Activated naive CD4-positive, alpha-beta T cell treated with anti-CD3 and anti-CD28 coated beads, Interleukin-2, amount 50 U/mL, for 72 hours (primary cell): ENCODE measurements at places on chromosomes 16 and 17.

DNA sequence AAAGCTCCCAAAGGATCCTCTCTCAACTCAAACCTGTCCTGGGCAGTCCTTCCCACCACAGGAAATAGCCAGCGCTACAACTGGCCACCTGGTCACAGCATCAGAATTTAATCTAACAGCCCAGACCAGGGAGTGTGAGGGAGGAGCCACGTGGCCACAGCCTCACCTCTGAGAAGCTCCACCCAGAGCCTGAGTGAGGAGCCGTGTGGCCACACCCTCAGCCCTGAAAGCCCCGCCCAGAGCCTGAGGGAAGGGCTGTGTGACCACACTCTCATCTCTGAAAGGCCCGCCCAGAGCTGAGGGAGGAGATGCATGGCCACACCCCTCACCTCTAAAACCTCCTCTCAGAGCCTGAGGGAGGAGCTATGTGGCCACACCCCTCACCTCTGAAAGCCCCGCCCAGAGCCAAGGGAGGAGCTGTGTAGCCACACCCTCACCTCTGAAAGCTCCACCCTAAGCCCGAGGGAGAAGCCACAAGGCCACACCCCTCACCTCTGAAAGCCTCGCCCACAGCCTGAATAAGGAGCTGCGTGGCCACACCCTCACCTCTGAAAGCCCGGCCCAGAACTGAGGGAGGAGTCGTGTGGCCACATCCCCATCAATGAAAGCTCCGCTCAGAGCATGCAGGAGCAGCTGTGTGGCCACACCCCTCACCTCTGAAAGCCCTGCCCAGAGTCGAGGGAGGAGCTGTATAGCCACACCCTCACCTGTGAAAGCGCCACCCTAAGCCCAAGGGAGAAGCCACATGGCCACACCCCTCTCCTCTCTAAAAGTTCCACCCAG, 28.6 kb downstream of the SLC38A8 start:
- DNase-seq: peak; percentile 71

DNA sequence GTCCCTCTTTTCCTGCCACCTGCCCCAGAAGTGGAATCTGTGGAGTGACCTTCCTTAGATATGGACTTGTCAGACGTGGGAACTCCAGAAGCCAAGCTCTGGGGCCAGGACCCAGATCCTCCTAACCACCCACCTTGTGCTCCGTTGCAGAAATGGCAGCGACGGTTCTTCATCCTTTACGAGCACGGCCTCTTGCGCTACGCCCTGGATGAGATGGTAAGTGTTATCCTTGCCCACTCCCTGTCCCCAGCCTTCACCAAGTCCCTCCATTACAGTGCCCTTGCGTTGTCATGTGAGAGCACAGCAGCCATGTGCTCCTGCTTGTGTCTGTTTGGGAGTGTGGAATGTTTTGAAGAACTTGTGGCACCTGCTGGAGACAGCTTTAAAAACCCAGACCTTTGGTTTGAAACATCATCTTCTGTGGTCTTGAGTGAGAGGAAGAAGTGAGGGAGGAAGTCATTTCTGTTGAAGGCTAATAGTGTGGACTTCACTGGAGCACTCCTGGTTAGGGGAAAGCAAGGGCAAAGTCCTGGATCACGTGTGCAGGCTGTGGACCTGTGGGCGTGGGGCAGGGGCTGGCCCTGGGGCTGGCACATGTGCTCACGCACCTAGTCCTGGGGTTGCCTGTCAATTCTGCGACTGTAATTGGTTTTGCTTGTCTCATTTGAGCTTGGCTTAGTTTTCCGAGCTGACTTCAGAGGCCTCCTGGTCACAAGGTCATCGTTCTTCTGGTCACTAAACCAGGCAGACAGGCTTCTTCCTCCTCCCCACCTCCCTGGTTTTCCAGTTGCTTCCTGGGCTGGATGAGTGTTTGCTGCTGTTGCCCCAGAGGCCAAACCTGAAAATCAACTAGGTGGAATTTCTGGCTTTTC, 35.8 kb downstream of the MPRIP start:
- no peak for DNase-seq

DNA sequence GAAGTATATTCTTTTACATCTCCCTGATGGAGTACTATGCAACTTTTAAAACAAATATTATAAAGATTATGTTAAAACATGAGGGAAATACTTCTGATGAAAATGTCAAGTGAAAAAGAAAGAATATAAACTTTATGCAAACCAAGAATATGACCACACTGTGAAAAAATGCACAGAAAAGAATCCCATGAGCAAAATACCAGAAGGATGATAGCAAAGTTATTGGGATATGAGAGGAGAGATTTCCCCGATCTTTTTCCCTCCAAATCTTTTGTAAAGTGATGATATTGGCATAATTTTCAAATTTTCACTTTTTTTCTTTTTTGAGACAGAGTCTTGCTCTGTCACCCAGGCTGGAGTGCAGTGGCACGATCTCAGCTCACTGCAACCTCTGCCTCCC, 36.6 kb upstream of the SMURF2 start:
- no peak for DNase-seq

- DNase-seq: no peak
Observed at GRCh38 chr17:27542841-27543463, 86.7 kb downstream of the KSR1 start.

DNA sequence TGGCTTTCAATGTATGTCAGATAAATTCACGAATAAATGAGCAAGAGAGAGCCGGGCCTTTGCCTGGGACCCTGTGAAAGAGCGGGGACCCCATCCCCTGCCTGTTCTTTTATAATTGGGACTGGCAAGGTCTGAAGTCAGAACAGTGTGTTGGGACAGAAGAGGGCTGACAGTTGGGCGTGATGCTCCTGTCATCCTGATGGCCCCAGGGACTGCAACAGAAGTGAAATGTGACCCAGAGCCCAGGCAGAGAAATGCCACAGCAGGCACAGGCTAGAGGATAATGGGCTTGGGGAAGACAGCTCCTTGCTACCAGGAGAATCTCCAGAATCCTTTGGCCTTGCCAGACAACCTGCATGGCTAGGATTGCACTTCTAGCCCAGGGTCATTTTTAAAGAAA, 37.9 kb downstream of the GSG1L start:
- no peak for DNase-seq

GRCh38 chr17:73358668-73359067, 46.9 kb upstream of the CDC42EP4 start:
- no peak for DNase-seq

- no peak for DNase-seq
Observed at GRCh38 chr17:8044819-8045810, 6.3 kb downstream of the ALOX15B start.

DNA sequence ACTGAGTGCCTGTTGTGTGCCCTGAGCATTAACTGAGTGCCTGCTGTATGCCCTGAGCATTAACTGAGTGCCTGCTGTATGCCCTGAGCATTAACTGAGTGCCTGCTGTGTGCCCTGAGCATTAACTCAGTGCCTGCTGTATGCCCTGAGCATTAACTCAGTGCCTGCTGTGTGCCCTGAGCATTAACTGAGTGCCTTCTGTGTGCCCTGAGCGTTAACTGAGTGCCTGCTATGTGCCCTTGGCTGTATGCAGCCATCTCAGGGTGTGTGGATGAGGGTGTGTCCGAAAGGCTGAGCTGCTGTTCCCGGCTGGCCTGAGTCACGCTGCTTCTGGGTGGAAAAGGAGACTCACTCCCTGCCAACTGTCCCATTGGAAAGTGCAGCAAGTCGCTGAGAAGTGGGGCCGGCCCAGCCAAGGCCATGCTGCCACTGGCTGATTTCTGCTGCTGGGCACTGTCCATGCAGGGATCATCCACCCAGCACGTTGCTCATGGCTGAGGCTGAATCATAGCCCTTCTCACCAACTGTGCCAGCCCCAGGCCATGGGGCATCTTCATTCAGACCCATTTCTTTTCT, 113.8 kb downstream of the OR1D5 start:
- DNase-seq: no peak

DNA sequence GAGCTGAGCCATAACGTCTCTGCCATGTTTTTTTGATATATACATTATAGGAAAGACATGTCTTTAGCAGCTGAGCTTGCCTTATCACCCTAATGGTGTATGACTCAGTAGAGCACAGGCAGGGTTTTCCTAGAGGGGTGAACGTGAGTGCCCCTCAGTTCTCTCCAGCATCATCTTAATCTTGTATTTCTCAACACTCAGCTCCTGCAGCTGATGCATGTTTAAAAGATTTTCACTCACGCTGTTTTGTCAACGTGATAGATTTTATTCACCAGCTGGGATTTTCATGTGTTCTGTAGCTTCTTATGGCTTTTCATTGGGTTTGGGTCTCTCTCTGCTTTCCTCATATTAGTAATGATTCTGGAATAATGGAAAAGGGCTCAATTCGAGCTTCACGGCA, 186.0 kb upstream of the PMFBP1 start:
- DNase-seq: no peak

DNA sequence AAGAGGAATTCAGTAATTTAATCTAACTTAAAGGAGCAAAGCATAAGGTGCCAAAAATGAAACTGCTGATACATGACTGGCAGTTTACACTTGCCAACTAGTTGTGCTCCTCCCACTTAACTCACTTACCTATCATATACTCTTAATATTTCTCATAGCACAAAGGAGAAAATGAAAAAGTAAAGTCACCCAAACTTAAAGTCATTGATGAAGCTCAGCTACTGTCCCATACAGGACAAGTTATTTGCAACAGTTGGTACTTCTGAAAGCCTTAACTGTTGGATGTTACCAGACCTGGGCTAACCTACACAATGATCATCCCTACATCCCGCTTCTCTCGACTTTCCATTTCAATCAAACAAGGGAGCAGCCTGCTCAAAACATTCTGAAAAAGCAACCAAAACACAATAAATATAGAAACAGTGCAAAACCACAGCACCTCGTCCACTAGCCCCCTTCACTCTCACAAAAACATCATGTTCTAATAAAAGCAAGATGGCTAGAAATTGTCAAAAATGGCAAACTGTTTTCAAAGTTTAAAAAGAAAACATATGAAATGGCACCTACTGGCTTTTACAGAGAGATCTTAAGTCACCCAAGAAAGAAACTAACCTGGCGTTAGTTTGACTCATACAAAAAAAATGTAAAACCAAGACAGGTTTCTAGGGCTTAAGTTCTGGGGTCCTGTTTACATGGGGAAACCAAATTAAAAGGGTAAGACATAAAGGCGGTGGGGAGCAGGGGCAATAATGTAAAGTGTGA, 868 bp downstream of the MED13 start:
- no peak for DNase-seq

GRCh38 chr17:56593086-56593645, 333 bp upstream of the NOG start:
- DNase-seq: peak; percentile 54

- no peak for DNase-seq
Observed at GRCh38 chr16:67342616-67343015, 16.0 kb downstream of the LRRC36 start.

- DNase-seq: no peak
Observed at GRCh38 chr16:11650641-11651591, 17.3 kb upstream of the SNN start.

GRCh38 chr16:50441486-50442157, 72.8 kb upstream of the BRD7 start:
- DNase-seq: no peak

DNA sequence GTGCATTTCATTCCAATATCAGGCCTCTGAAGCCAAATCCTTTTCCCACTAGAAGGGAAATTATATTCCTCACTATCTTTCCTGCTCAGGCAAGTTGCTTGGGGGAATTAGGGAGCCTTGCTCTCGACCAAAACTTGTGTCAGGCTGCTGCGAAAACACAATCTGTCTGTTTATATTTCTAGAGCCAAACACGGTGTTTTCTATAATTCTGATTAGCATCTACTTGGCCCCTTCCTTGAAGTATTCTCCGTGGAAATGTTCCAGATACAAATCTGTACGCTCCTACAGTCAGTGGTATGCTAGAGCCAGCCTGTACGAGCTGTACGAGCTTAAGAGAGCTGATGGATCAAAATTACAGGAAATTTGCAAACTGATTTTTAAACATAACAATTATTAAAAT, 299.3 kb upstream of the SALL1 start:
- no peak for DNase-seq

- no peak for DNase-seq
Observed at GRCh38 chr16:78918805-78919305, 681.7 kb downstream of the MAF start.

GRCh38 chr16:4010225-4011158, 105.8 kb downstream of the ADCY9 start:
- no peak for DNase-seq

- DNase-seq: no peak
Observed at GRCh38 chr16:3609895-3610697, 1.3 kb downstream of the SLX4 start.

- no peak for DNase-seq
Observed at GRCh38 chr17:12940699-12941098, 77.1 kb downstream of the ELAC2 start.

GRCh38 chr17:19384723-19385391, 2.1 kb downstream of the MFAP4 start:
- no peak for DNase-seq

- no peak for DNase-seq
Observed at GRCh38 chr17:66551839-66552238, 249.4 kb downstream of the PRKCA start.

DNA sequence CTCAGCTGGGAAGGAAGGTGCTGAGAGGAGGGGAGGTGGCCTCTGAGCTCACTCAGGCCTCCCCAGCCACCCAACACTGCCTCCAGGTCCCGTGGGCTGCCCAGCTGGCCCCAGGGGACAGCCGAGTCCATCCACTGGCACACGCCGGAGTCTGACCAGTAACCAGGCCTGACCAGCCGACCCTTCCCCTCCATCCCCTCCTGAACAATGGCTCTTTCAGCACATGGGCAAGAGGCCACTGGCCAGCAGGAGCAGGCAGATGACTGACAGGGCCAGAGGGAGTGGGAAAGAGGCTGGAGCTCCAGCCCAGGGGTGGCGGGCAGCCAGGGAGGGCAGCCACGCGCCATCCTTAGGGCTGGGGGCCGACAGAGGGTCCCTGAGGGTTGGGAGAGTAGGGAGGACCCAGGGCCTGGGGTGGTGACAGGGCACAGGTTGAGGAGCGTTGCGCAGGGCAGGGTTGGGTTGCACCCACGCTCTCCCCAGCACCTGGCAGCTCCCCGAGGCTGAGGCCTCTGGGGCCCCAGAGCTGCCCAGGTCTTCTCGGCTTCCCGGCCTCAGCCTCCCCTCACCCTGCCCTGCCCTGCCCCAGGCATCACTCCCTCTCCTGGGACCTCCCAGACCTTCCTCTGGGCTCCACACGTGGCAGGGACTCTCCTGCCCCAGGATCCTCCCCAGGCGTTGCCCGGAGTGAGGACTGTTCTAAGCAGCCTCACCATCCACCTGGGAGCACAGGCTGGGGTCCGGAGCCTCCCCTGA, 20.2 kb upstream of the SLC38A10 start:
- DNase-seq: no peak

DNA sequence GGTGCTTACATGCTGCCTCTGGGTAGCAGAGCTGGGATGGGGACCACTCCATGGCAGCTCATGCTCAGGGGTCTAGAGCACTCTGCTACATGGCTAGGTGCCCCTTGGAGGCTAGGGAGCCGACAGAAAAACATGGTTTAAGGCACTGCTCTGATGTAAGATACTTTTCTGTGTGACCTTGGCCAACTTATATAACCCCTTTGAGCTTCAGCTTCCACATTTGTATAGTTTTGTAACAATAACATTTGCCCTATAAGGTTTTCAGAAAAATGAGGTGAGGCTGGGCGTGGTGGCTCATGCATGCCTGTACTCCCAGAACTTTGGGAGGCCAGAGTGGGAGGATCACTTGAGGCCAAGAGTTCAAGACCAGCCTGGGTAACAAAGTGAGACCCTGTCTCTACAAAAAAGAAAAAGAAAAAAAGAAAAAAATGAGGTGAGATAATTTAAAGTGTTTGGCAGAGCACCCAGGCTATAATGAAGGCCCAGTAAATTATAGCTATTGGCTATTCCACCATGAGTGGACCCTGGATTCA, 3.2 kb downstream of the CES4A start:
- DNase-seq: no peak
